ENCODE measurements at places on chromosomes 1 and 21. TPM values are rescaled to one million over a fixed set of nuclear protein-coding genes. Genes with fewer than 3 reads are reported as not detected.

GRCh38 chr1:193190096-193190744 is 3.8 kb upstream of the B3GALT2 start:
- no peak for DNase-seq

The ZSWIM5 gene
- polyA plus RNA-seq = 0.68 TPM

- no peak for DNase-seq
These were observed 689 bp upstream of the ZNF644 start for GRCh38 chr1:91022518-91022929.

- no peak for DNase-seq
These were observed 7.9 kb downstream of the AKT3 start for GRCh38 chr1:243842161-243842560.

GRCh38 chr1:212980123-212980785 is 29.9 kb downstream of the VASH2 start:
- DNase-seq = no peak

DNA sequence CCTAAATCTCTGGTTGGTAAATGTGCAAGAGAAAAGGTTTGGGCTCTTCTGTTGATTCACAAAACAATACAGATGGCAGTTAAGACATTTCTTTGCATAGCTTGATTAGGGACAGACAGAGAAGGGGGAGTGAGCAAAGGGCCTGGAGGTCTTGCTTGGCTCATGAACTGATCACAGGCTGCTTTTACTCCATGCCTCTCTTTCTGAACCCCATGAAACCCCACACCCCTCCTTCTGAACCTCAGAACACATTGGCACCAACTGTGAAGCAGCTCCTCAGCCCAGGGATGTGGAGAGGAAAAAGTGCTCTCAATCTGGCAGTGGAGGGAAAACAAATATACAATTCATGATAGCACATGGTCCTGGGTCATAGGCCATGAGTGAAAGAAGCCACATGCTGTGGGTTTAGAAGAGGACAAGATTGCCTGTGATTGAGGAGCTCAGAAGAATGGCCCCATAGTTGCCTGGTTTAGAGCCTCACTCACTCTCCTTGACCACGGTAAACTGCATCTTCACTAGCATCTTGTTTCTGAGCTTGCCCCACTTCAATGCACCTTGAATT is 111.6 kb upstream of the GADD45A start:
- no peak for DNase-seq

GRCh38 chr1:168709405-168710363 is 19.3 kb downstream of the DPT start:
- no peak for DNase-seq

The ATF6 gene
- 5.7 TPM for polyA plus RNA-seq

DNA sequence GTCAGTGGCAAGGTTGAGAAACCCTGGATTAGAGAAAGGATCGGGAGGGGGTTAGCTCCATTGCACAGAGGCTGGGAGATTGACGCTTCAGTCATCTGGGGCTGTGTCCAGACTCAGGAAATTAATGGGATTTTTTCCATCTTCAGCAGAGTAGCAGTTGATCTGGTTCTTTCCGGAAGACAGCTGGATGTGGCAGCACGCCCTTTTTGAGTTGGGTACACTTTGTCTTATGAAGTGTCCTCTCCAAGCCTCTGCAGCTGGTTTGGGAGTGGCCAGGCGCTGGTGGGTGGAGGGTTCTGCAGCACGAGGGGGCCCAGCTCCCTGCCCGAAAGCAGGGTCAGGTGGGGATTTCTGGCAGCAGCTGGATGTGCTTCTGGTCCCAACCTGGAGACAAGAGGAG is 95.1 kb downstream of the TAS1R2 start:
- no peak for DNase-seq

The GCSAML gene
- not detected for polyA plus RNA-seq

The CR2 gene
- polyA plus RNA-seq = not detected

The MATN1 gene
- 0.07 TPM for polyA plus RNA-seq

The KCNE2 gene
- 0.18 TPM for polyA plus RNA-seq

- no peak for DNase-seq
These were observed 60.0 kb downstream of the EIF2B3 start for GRCh38 chr1:44926311-44926781.

- DNase-seq = no peak
These were observed 42.7 kb upstream of the B3GALT2 start for GRCh38 chr1:193229136-193229535.

The SAMD13 gene
- 1.2 TPM for polyA plus RNA-seq

The C1QC gene
- 32.7 TPM for polyA plus RNA-seq

DNA sequence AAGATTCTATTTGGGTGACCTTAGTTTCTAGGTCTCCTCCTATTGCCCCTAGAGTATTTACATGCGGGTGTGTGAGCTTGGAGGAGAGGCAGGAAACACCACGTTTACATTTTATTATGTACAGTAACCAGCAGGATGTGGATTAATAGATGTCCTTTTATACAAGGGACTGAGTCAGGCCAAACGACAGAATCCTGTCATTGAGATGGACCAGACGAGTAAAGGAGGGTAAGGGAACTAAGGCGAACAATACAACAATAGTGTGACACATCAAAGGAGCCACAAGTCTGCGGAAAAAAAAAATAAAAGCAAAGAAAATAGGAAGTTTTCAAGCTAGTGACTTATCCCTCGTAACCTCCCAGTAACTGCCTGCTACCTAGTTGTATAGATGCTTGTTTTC is 151.1 kb downstream of the GABPA start:
- no peak for DNase-seq

GRCh38 chr1:1169429-1170214 is 4.1 kb upstream of the TTLL10 start:
- DNase-seq = peak; percentile 57

GRCh38 chr1:27600498-27601175 is 3.3 kb downstream of the AHDC1 start:
- DNase-seq = no peak

GRCh38 chr1:53046930-53047329 is 15.1 kb upstream of the PODN start:
- peak; percentile 57 for DNase-seq

The RHOU gene
- 5.2 TPM for polyA plus RNA-seq

- DNase-seq = no peak
These were observed 24.7 kb downstream of the KNCN start for GRCh38 chr1:46526691-46527291.

GRCh38 chr21:38284216-38284615 is 27.4 kb downstream of the KCNJ15 start:
- DNase-seq = no peak

The UTP11 gene
- 34.5 TPM for polyA plus RNA-seq

The KLHL12 gene
- 10.8 TPM for polyA plus RNA-seq

DNA sequence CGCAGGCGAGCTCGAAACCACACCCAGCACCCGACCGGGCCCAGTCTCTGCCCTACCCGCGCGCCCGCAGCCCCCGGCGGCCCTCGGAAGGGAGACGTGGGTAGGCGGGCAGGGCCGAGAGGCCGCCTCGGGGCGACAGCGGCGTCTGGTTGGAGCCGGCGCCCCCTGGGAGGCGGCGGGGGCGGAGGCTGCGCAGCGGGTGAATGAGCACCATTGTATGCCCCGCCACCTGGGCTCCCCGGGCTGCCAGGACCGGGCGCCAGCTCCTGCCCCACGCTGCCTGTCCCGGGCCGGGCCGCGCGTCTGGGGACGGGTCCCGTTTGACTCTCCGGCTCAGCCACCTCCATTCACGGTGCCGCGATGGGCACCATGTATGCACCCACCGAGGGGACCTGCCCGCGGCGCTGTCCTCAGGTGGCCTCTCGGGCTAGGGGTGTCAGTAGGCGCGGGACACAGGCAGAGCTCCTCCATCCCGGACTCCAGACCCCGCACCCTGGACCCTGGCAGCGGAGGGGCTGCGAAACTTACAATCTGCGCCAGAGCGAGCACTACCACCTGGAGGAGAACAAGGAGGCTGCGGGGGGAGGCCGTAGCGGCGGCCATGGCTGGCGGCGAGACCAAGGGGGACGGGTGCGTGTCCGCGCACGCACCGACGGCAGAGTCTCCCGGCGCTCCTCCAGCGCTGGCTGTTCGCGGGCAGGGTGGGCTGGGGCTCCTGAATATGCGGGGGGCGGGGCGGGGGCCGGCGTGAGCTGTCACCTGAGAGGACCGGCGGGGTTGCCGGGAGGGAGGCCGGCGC is at the start of gene COL9A2:
TSS of gene COL9A2 (minus strand) at position 692 of the 799 bp plus-strand sequence. CDS start at position 603, 89 bp downstream.
- peak; percentile 83 for DNase-seq

- DNase-seq = no peak
These were observed 9.0 kb downstream of the C1orf105 start for GRCh38 chr1:172429331-172430127.

Measured in right cardiac atrium (tissue), 5 donors.